ENCODE measurements at places on chromosomes 1 and 21.
A peak's percentile ranks its signal among the peaks of the same experiment; 100 is the strongest.

GRCh38 chr1:67020304-67020703 lies 33.6 kb downstream of the SLC35D1 start:
- DNase-seq = no peak

DNA sequence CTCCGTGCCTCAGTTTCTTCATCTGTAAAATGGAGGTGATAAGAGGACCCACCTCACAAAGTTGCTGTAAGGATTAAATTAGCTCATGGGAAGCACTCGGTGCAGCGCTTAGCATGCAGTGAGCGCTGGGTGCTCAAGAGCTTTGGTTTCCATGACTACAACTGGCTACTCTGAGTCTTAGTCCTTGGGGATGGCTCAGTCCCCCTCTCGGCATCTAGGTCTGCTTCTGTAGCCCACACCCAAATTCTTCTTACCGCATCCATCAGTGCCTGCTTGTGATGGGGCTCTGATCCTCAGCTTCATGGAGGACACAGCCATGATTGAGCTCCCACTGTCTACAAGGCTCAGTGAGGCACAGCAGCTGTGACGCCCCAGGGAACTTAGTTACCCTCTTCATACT lies 159.0 kb downstream of the ACTL8 start:
- DNase-seq = no peak

GRCh38 chr1:107695341-107695740 lies 269.6 kb downstream of the VAV3 start:
- no peak for DNase-seq

DNA sequence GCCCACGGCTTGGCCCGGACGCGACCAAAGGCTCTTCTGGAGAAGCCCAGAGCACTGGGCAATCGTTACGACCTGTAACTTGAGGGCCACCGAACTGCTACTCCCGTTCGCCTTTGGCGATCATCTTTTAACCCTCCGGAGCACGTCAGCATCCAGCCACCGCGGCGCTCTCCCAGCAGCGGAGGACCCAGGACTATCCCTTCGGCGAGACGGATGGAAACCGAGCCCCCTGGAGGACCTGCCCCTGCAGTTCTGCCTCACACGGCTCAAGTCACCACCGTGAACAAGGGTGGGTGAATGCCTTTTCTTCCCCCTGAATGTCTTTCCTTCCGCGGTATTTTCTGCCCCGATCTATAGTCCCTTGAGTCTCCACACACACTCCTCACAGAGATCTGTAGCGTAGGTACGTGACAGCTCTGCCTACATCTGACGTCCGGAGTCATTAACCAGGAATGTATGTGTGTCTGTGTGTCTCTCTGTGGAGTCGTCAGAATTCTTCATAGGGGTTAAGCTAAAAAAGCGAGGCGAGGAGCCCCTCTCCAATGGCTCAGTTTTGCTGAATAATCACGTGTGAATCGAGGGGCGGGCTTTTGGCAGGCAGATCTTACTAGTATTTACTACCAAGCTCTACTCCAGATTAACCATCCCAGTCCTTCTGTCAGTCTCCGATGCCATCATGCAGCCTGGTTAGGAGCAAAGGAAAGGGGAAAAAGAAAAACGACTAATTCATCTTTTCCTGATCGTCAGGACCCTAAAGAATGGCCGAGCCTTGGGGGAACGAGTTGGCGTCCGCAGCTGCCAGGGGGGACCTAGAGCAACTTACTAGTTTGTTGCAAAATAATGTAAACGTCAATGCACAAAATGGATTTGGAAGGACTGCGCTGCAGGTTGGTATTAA lies at the start of gene CDKN2C:
Gene CDKN2C, plus strand, starts transcription at position 635 of the 898 bp plus-strand sequence. Its CDS starts 124 bp downstream, at position 759.
- peak; percentile 84 for DNase-seq

DNA sequence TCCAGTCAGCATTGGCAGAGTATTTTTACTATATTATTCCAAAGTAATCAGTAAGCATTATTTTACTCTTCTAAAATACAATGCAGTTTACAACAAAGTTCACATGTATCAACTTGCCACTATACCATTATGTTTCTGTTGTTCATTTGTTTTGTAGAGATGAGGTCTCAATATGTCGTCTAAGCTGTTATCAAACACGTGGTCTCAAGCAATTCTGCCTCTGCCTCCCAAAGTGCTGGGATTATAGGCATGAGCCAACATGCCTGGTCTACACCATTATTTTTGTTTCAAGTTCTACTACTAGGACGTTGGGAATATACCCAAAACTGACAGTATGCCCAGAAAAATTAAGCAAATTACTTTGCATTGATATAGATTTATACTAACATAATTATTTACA lies 19.8 kb downstream of the FAF1 start:
- DNase-seq = no peak

DNA sequence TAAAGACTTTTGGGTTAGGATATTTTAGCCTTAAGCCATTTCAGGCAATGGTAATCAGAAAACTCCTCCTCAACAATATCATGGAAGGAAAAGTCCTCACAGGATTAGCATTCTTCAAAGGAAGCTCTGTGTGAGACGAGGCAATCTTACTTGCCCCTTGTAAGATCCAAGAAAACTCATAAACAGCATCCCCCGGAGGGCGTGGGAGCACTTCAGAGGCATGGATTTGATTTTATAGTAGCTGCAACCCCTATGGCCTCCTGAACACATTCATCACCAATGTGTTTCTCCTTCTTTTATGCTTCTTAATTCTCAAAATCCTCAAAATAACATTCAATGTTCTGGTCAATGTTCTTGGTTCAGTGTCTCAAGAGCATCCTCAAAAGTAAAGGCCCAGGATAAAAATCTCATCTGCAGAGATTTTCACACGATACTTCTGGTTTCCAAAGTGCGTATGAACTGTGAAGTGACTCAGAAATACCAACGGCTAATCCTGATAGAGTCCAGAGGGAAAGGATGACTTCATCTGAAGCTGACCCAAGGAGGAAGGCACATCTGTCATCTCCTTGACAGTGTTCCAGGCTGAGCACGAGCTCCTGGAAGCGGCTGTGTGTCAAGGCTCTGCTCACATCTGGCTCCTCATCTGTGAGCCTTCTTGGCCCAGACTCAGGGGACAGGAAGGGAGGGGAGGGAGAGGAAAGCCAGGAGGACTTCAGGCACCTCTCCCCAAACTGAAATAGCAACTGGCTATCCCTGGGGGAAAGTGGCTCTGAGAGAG lies 49.3 kb upstream of the PSEN2 start:
- no peak for DNase-seq

- DNase-seq = no peak
Measured at GRCh38 chr1:160808289-160808688, 12.3 kb downstream of the LY9 start.

- no peak for DNase-seq
Measured at GRCh38 chr1:118271883-118272282, 86.9 kb upstream of the SPAG17 start.

GRCh38 chr1:96236156-96236739 lies 485.3 kb upstream of the PTBP2 start:
- DNase-seq = peak; percentile 3

GRCh38 chr1:186569856-186570255 lies 108.9 kb upstream of the PDC start:
- no peak for DNase-seq

DNA sequence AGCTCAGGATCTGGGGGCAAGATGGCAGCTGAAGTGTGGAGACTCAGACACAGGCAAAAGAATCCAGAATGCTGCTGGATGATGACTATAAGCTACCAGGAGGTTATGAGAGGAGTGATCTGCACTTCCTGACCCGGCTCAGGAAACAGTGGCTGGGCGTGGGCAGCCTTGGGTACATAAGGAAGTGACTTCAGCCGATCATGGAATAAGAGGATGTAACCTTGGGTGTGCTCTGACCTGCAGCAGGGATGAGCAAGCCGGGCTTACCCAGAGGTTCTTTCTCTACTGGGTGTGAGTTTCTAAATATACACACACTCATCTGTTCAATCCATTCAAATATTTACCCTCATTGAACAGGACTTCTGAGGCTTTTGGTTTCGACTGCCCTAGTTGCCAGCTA lies 62.7 kb downstream of the CD34 start:
- no peak for DNase-seq

Measured in SHP77 (cell line).